MG63 (cell line): ENCODE measurements at places on chromosomes 6 and 20.

GRCh38 chr6:22601984-22602383 is 32.6 kb downstream of the HDGFL1 start:
- no peak for DNase-seq

- peak; percentile 79 for DNase-seq
These were observed 28.1 kb upstream of the AKIRIN2 start for GRCh38 chr6:87729965-87730719.

- no peak for DNase-seq
These were observed 28.7 kb downstream of the KCNK5 start for GRCh38 chr6:39200498-39201020.

DNA sequence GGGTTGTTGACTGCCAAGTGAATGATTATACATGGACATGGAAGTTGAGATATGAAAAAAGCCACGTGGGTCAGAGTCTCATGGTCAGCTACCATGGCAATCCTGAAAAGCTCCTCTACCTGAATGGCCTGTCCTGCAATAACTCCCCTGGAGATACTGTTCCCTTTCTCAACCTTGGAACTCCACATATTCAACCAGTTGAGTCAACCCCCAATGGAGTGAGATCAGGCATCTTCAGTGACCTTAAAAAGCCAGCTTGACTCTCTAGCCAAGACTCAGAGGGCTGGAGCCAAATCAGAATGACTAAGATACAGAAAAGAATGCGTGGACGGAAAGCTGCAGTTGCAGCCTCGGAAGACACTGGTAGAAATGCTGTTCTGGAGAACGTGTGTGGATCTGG is 341.3 kb downstream of the FOXA2 start:
- DNase-seq = no peak

- DNase-seq = no peak
These were observed 42.8 kb downstream of the PFDN4 start for GRCh38 chr20:54250691-54251090.

DNA sequence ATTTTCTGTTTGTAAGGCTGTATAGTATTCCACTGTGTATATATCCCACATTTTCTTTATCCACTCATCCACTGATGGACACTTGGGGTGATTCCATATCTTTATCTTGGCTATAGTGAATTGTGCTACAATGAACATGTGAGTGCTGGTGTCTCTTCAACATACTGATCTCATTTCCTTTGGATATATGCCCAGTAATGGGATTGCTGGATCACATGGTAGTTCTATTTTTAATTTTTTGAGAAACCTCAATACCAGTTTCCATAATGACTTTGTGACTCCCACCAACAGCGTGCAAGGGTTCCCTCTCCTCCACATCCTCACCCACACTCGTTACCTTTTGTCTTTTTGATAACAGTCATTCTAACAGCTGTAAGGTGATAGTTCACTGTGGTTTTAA is 166.0 kb downstream of the ARHGAP18 start:
- DNase-seq = no peak

DNA sequence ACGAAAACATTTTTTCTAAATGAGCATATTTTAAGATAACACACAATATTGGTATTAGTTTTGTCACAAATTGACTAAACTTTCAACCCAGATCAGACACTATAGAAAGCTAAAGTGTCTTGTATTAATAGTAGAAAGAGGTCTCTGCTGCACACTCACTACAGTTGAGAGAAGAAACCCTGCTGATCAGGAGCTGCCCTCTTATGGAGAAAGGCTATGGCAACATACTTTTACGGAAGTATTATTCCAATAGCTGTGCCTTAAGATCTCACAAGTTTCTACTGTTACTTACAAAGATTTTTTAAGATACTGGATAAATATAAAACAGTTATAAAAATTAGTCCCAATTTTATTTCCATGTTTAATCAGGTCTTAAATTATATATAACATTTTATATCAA is 155.7 kb downstream of the RIMS1 start:
- peak; percentile 1 for DNase-seq

DNA sequence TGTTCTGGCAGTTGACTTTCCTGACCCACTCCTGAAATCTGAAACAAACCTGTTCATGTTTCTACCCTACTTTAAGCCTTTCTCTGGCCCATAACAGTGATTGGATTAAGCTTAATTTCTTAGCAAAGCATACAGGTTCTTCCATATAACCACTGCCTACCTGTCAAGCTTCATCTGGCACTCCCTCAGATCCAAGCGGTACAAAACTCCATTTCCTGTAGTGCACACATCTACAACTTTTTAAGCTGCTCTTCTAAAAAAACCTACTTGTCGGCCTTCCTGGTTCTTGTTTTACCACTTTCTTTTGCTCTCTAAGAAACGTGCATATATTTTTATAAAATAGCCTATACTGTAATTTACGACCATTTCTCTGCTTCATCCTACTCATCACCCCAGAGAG is 916 bp upstream of the PPP1R11 start:
- DNase-seq = no peak

DNA sequence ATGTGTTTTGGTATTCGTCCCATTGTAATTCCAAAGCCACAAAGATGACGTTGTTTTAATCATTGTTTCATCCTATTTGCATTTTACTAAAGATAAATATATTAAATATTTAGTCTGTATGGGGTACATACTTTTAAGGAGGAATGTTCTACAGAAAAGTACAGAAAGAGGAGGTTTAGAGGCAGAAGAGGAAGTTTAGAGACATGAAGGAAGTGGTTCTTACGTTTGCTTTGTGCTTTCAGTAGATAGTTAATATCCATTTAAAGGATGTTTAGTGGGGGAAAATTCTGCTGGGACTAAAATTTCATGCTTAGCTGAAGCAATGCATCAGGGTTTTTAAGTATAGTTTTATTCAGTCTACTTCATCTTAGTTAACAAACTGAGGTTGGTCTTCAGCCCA is 116.6 kb downstream of the CRYBG1 start:
- no peak for DNase-seq

- DNase-seq = peak; percentile 51
These were observed 960 bp downstream of the ATP9A start for GRCh38 chr20:51766994-51767866.

- peak; percentile 59 for DNase-seq
These were observed 105.5 kb upstream of the MYL9 start for GRCh38 chr20:36435592-36436541.
